Epithelial cell of proximal tubule (primary cell): ENCODE measurements at places on chromosomes 16 and 17. TPM values are rescaled to one million over a fixed set of nuclear protein-coding genes. Genes with fewer than 3 reads are reported as not detected.

- DNase-seq, result no peak
Measured at GRCh38 chr17:44074231-44074910, 3.8 kb downstream of the G6PC3 start.

DNA sequence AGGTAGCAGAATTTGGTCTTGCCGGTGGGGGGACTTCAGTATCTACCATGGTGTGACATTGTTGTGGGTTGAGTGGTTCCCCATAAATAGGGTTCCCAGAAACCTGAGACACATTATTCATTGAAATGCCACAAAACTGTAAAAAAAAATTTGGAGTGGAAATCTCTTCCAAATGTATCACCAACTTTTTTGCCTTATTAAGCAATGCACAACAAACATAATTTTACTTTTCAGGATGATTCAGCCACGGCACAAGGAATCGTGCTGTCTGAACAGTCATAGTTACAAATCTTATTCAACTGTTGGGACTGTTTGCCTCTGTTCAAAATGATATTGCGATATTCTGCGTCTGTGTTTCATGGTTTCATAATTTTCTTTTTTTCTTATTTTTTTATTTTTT lies 181.2 kb downstream of the NTN1 start:
- DNase-seq, result no peak

DNA sequence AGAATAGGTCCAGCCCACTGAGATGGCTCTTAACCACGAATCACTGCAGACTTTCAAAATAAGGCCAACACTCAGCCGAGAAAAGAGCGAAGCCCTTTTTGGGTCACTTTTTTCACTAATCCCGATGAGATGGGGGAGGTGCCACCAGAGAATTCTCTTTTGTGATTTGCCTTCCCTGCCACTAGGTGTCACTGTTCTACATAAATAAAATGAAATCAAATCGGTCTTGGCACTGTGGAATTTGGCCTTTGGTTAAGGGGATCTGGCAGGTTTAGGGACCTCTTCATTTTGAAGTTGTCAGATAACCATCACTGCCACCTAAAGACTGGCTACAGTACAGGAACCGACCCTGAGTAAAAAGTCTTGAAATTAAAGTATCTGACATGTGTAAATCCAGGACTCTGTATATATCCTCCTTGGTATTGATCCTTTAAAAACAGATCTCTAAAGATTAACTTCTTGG lies 147.0 kb downstream of the HS3ST4 start:
- DNase-seq, result peak; percentile 16

DNA sequence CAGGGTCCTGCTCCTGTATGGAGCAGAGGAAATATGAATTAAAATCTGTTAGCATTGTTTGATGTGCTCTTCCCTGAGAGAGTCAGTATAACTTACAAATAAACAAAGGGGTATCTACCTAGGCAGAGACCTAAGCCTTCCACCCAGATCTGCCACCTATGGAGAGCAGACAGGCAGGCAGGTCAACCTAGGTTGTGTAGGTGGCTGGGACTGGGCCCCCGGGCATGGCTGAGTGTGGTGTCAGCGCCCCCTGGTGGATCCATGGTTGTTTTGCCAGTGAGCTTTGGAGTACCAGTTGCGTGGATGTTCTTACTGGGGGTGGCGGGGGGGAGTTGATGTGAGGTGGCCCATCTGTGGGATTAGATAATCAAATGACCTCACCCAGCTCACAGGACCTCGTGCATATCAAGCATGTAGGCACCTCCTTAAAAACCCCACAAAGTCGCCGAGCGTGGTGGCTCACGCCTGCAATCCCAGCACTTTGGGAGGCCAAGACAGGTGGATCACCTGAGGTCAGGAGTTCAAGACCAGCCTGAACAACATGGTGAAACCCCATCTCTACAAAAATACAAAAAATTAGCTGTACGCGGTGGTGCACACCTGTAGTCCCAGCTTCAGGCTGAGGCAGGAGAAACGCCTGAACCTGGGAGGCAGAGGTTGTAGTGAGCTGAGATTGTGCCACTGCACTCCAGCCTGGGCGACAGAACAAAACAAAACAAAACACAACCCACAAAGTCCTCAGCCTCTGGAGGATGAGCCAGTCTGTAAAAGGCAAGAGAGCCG lies 17.6 kb downstream of the DUS2 start:
- no peak for DNase-seq

GRCh38 chr17:62805234-62805633 lies 2.9 kb downstream of the MARCHF10 start:
- DNase-seq, result no peak

- DNase-seq, result no peak
Measured at GRCh38 chr16:20803561-20804214, 2.6 kb downstream of the ERI2 start.

DNA sequence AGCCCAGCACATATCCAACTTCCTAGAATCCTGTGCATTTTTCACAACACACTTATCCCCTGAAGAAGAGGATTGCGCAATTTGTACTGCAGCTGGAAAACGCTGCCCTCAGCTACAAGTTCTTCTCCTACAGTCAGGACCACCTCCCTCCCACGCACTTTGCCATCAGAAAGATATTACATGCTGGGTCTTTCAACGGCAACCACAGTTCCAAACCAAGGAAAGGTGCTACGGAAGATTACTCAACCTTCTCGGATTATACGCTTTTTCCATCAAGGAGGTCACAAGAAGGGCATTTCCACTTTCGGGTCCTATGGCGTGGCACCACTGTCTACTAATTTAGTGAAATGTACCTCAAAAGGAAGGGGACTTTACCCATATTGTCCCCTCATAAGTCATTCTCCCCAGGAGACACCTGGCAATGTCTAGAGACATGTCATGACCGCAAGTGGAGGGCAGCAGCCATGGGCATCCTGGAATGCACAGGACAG lies 35.2 kb downstream of the USP7 start:
- no peak for DNase-seq

DNA sequence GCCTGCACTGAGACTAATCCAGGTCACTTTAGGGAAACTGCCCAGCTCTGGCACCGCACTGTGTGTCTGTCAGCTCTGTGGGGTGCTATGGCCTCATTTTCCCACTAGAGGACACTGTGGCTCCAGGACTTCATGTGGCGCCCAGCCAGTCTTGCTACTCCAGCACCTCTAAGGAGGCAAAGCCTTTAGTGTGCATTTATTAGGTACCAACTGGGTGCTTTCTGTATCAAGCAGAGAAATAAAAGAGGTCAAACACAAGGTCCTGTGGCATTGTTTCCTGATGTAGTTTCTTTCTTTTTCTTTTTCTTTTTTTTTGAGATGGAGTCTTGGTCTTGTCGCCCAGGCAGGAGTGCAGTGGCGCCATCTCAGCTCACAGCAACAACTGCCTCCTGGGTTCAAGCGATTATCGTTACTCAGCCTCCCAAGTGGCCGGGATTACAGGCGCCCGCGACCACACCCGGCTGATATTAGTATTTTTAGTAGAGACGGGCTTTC lies 12.5 kb upstream of the RHBDL3 start:
- DNase-seq, result peak; percentile 6

GRCh38 chr17:77426676-77427386 lies 286.1 kb downstream of the SEC14L1 start:
- no peak for DNase-seq

DNA sequence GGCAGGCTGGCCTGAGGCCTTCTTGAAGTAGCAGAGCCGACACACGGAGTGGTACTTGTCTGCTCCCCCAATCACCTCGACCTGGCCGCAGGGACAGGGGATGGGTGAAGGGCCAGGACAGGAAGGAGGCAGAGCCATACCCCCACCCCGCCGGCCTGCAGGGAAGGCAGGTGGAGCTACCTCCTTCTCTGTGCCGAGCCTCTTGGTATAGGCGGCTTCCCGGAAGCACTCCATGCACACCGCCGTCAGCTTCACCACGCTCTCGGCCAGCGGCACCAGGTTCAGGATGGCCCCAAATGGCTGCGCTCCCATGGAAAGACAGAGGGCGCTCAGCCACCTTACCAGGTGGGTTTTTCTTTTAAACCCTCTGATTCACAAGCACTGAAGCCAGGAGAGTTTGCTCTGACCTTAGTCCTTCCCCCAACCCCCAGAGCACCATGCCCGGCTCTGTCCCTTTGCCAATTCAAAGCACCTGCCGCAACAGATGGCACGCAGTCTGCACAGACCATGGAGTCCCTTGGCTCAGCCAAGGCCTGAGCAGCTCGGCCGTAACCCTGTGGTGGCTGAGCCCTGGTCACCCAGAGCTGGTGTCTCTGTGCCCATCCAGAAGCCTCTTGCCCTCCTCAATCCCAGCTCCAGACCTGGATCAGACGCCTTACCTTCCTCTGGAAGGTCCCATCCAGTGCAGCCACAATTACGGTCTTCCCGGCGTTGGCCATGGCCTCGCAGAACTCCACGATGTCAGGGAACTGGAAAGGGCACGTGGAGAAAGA lies 6.7 kb downstream of the SYNGR2 start:
- DNase-seq, result no peak

- no peak for DNase-seq
Measured at GRCh38 chr16:29808219-29808900, 2.0 kb downstream of the MAZ start.

DNA sequence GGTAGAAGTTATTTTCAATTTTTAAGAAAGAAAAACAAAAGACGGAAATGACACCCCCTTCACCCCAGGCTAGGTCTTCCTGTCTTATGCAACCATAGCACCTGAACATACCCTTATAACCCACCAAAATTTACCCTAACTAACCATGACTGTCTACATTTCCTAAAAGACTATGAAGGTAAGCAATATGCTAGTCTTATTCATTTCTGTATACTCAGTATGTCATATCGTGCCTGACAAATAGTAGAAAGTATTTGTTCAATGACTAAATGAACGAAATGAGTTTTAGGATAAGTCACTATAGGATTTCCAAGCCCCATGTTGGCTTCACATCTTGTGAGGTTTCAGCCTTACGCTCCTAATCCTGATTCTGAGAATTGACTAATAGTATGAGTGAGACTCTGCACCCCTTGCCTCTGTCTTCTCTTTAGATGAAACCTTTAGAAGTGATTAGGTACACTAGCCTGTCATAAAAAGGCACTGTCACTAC lies 6.5 kb downstream of the ADAT1 start:
- DNase-seq, result no peak

GRCh38 chr16:53429221-53429943 lies 4.9 kb upstream of the RBL2 start:
- peak; percentile 20 for DNase-seq

Gene KRTAP4-6
- total RNA-seq, result not detected in 2 replicates

Gene PRAC1
- not detected in 2 replicates for total RNA-seq

Gene SLC7A5
- 55.1 and 182 TPM in 2 replicates for total RNA-seq

Gene KRTAP17-1
- not detected in 2 replicates for total RNA-seq

Gene TMEM88
- total RNA-seq, result 7.3 and 19.8 TPM in 2 replicates

Gene OTOA
- total RNA-seq, result not detected in 2 replicates

Gene SOST
- not detected in 2 replicates for total RNA-seq

Gene SLC47A2
- not detected in 2 replicates for total RNA-seq

Gene STH
- not detected in 2 replicates for total RNA-seq
